ENCODE measurements at places on chromosomes 4 and X.
A peak's percentile ranks its signal among the peaks of the same experiment; 100 is the strongest.

- DNase-seq: peak; percentile 6
Observed at GRCh38 chr4:151658959-151659600, 101.7 kb downstream of the GATB start.

DNA sequence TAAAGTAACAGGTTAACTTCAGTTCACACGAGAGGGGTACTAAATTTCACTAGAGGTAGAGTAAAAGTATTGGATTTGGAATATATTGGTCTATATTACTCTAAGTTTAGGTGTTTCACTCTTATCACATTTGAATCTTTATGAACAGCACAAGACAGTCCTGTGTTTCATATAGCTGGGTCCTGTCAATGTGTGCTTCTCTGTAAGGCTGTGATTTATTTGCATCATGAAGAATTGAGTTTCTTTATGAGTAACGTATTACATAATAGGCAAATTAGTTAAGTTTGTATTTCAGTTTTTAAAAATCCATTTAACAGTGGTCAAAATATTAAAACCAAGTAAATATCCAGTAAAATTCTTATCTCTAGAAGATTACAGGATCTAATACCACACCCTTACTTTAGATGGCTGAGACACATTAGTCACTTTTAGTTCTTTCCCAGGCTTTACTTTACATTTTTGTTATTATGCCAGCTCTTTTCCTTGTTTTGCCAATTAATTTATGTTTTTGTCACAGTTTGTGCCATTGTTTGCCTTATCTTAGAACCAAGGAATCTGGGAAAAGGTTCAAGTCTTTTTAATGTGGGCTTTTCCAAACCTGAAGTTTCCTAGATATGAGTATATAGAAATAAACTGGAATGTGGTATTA is 32.1 kb downstream of the NUDT6 start:
- no peak for DNase-seq

DNA sequence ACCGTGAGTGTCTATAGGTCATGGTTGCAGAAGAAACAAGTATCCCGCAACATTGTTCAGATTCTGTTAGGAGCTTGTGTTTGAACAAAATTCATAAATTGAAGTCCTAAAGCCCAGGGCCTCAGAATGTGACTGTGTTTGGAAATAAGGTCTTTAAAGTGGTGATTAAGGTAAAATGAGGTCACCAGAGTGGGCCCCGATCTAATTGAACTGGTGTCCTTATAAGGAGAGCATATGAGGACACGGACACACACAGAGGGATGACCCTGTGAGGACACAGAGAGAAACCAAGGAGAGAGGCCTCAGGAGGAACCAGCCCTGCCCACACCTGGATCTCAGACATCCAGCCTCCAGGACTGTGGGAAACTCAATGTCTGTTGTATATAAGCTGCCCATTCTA is 76.9 kb downstream of the DHRSX start:
- no peak for DNase-seq

- DNase-seq: no peak
Observed at GRCh38 chrX:8233091-8233490, 62.0 kb upstream of the VCX2 start.

DNA sequence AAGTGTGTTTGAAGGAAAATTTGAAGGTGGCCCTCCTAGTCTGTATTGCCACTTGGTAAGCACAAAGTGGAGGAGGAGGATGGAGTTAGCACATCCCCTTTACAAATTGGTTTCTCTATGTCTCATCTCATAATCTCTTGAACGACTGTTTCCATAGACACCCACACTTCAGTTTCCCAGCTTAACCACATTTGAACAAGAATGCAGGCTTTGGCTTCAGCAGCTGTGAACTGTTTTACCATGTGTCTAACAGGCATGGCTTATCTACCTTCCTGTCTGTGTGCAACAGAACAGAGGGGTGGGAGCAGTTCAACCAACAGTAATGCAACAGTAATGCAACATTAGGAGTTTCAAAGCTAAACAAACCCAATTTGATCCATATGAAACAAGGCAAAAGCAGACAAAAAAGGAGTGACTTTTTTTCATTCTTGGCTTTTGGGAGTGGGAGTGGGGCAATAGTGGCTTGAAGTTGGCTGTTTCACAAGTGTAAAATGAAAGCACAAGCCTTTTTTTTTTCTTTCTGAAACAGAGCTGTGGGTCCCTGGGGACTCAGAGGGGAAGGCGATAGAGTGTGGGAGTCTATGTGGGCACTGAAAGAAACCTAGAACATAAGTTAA is 108.0 kb downstream of the ITM2A start:
- no peak for DNase-seq

DNA sequence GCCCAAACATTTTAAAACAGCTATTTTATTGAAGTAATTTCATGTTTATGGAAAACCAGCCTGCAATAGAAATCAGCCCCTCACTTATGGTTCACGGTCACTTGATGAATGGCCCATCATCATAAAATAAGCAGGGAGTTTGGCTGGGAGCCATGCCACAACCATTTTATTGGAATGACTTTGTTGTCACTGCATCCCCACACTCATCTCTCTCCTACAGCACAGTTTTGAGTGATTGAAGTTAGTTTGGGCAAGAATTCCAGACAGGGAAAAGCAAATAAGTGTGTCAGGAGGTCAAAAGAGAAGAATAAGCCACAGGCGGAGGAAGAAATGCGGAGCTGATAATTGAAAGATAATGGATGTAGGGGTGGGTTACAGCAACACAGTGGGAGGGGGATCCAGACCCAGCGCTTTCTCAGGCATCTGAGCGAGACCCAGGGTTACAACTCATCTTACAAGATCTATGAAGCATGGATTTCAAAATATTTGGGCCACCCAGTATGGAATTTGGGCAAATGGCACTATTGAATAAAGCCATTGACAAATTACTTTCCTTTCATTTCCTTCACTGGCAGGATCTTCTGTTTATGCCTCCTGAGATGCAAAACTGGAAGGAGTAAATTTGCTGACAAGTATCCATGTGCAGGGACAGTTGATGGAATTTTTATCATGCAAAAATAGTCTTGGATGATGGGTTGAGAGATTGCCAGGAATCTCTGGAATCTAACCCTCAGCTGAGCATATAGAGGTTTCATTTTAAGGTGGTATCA is 100.8 kb downstream of the SHROOM3 start:
- peak; percentile 88 for DNase-seq

DNA sequence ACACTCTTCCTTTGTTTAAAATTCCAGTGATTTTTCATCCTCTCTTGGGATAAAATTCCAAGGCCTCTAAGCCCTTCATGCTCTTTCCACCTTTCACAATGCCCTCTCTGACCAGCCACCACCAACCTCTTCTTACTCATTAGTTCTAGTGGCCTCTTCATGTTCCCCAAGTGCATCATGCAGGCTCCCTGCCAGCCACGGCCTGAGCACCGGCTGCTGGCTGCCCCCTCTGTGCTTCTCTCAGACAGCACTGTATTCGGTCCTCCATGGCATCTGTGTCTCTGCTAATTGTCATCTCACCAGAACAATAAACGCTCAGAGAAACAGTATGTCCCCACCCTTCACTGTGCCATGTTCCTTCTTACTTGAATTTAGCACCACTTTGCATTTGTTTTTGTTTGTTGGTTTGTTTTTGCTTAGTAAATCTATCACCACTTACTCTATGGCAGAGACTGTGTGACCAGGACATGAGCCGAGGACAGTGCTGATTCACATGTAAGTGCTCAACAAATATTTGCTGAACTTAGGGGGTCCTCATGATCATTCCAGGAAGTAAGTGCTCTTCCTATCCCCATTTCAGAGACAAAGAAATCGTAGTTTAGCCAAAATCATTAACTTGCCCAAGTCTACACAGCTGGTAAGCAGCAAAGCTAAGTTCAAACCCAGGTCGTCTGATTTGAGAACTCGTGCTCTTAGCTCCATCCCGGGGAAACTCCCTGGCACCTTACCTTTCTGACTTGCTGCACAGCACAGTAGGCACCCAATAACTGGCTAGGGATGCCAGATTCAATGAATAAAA is 77.1 kb upstream of the UCP1 start:
- DNase-seq: no peak

DNA sequence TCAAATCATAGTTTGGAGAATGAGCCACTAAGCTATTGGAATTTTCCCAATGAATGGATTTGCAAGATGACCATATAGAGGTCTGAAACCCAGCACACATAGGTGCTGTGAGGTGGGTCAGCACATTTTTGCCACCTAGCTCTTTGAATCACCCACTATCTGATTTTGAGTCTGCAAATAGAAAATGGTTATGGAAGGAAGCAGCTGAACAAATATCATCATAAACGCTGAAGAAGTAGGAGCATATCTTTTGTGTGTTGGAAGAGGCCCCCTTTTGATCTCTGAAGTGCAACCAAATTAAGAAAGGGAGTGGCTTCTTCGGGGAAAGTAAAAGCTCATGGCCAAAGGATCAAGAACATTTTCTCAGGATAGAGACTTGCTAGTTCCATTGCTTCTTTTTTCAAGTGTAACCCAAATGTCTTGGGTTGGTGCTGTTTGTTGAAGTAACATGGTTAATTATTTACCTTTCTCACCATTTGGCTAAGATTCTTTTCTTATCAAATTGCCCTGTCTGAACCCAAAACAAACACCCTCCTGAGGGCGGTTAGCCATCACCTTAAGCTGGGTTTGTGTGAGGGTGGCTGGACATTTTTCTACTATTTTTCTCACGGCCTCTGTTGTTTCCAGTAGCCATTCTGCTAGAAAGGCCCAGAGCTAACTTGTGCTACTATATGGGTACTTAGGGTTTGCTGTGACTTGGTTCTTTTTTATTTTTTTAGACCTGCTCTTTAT is 18.4 kb upstream of the SORBS2 start:
- DNase-seq: no peak

DNA sequence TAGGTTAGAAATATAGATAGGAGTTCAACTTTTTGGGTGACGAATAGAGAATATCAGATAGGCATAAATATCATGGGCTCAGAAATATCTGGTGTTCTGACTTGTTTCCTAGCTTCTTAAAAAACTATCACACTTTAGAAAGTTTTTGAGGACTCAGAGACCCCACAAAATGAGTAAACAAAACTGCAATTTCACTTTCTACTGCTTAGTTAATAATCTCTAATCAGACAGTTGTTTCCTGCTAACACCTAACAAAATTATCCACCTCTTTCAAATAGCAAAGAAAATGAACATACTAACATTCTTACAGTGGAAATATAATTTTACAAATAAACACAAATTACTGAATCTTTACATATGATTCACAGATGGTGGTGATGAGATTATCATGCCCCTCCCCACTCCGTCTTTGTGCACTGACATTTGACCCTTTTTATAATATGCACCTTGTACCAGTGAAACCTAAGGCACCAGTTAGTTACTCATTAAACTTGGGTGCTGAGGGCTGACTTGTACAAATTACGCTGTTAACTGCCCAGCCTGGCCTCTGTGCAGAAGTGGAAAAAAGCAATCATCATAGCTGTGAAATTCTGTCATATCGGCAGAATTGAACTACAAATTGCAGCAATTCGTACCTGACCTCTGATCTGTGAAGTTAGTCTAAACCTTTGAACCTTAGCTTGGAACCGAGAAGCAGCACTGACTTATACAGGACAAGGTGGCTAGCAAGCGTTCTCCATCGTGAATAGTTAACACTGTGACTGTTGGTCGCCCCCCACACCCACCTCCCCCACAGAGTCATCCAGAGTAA is 138.7 kb downstream of the CHRNA9 start:
- DNase-seq: peak; percentile 77

- peak; percentile 70 for DNase-seq
Observed at GRCh38 chr4:106063009-106063408, 167.7 kb downstream of the NPNT start.

GRCh38 chr4:29276150-29276549 is 1444.0 kb upstream of the PCDH7 start:
- no peak for DNase-seq

- no peak for DNase-seq
Observed at GRCh38 chr4:83390944-83391343, 56.3 kb upstream of the HPSE start.

GRCh38 chr4:167196344-167197012 is 37.8 kb downstream of the SPOCK3 start:
- no peak for DNase-seq

DNA sequence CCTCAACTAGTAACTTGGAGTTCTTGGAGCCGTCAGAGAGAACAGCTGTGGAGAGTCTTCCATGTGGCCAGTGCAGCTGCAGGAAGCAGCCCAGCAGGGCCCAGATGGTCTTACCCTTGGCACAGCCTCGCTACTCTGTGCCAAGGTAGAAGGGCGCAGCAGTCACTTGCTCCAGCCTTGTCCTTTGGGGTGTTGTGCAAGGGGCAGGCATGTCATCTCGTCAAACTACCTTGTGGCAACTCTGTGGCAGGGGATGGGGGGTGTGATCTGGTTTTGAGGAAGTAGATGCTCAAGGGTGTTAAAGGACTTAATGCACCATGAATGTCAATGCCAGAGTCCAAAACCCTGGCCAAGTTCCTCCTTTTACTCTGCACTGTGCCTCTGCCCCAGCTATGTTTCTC is 34.2 kb upstream of the TBC1D14 start:
- no peak for DNase-seq

- no peak for DNase-seq
Observed at GRCh38 chrX:102966701-102967100, 29.6 kb downstream of the RAB40AL start.

- peak; percentile 9 for DNase-seq
Observed at GRCh38 chr4:161714022-161714751, 449.6 kb downstream of the FSTL5 start.

DNA sequence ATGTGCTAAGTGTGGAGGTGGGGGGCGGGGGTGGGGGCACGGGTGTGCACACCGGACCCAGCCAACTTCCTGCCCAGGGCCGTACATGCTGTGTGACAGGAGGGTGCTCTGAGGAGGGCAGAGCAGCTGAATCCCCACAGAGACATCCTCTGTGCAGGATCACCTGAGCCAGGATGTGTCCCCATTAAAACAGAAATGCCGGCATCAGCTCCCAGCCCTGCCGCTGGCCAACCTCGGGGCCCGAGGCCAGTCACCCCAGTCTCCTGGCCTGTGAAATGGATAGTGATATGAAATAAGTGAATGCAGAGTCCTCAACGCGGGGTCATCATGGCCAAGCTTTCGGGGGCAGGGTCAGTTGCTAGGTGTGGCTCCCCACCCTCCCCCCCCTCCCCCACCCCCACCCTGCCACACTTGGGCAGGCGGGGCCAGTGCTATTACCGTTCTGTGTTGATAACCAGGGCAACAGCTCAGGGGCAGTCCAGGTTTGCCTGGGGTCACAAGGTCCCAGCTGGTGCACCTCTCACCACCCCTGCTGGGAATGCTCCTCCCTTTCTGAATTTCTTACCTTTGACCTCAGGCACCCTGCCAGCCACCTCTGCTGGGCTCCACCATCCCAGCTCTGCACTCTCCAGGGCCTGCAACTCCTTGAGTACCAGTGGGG is 227.2 kb upstream of the PSAPL1 start:
- DNase-seq: no peak

DNA sequence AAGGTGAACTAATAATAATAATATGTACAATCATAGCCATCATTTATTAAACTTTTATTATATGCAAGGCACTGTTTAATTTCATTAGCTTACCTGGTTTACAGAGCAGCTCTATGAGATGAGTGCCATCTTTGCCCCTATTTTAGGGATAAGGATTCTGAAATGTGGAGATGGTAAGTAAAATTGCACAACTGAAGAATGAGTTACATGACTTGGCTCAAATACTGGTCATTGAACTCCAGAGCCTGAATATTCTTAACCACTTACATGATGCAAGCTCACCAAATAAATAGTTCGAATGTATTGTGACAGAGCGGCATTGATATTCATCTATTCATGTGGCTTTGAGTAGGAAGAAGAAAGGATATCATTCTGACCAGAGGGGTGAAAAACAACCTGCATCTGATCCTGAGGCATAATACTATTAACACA is 11.7 kb downstream of the ALB start:
- no peak for DNase-seq

Data from RCC 7860 (cell line).